ENCODE measurements at places on chromosomes 6 and 20. TPM values are rescaled to one million over a fixed set of nuclear protein-coding genes. Genes with fewer than 3 reads are reported as not detected.

- no peak for DNase-seq
Observed at GRCh38 chr20:53128004-53128403, 155.8 kb downstream of the TSHZ2 start.

The CALHM4 gene
- total RNA-seq: not detected

- no peak for DNase-seq
Observed at GRCh38 chr6:105546754-105547153, 143.9 kb upstream of the PREP start.

The CDS2 gene
- total RNA-seq: 26.9 TPM

The AGPAT4 gene
- 2.7 TPM for total RNA-seq

DNA sequence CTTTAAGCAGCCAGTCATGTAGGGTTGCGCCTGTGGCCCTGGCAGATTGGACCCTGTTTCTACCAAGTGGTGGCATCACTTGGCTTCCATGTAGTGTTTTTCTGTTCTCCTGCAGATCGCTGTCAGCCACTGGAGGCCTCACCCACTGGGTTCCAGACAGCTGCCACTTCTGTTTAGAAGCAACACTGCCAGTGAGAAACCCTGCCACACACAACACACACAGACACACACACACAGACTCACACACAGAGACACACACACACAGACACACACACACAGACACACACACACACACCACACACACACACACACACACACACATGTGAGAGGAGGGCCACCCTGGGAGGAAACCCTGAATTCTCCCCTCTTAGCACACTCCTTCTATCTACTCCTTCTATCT is 51.8 kb downstream of the UTRN start:
- no peak for DNase-seq

DNA sequence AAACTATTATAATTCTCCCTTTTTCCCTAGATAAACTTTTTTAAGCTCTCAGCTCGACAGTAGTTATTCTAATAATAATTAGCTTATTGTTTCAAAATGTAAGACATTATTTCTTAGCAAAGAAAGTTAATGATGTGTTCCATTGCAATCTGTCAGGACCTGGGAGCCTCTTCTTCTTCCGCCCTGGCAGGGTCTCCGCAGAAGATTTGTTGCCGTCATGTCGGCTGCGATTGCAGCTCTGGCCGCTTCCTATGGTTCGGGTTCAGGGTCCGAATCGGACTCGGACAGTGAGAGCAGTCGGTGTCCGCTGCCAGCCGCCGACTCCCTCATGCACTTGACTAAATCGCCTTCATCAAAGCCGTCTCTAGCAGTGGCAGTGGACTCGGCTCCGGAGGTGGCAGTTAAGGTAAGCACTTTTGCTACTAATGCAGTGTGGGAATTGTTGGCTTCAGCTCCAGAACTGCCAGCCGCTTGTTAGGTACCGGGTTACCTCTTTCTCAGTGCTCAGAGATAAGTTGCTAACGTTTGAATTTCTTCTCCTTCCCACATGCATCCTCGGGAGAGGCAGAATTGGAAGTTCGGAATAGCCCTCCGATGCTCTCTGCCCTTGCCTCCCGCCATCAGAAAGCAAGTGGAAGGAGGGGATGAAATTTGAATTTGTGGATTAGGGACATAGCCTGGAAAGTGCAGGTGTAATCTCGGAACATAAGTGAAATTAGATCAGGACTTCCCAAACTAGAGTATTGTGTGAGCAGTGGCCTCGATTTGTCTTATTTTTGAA is at the start of gene CDC40:
Gene CDC40, plus strand, starts transcription at position 200 of the 781 bp plus-strand sequence. Its CDS starts 18 bp downstream, at position 218.
- peak; percentile 59 for DNase-seq

DNA sequence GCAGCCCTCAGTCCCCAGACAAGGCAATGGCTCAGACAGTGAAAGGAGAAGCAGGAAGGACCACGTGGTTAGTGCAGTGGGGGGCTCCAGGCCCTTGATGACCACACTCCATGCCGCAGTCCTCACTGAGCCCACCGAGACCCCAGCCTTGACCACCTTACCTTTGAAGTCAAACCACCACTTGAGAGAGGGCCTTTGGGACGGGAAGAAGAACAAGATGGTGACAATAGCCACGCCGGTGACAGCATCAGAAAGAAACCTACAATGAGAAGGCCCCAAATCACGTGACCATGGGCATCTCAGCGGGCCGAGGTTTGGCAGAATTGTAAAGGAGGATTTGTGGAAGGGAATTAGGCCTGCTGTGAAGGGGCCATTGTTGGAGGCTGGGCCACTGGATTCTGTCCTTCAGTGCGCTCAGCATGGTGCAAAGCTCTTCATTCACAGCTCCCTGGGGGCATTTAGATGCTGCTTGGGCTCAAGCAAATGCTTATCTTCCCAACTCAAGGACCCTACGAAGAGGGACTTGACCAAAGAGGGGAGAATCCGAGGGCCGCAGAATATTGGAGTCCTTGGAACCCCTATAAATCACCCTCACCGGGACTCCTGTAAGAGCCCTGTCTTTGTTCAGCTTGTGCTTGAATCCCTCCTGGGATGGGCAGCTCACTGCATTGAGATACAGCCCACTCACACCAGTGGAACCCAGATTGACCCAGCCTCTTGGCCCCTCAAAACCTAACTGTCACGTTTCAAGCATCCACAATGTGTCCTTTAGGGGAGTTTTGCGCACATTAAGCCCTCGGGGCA is 33.2 kb upstream of the OCSTAMP start:
- no peak for DNase-seq

- no peak for DNase-seq
Observed at GRCh38 chr6:11396860-11397259, 140.7 kb upstream of the TMEM170B start.

DNA sequence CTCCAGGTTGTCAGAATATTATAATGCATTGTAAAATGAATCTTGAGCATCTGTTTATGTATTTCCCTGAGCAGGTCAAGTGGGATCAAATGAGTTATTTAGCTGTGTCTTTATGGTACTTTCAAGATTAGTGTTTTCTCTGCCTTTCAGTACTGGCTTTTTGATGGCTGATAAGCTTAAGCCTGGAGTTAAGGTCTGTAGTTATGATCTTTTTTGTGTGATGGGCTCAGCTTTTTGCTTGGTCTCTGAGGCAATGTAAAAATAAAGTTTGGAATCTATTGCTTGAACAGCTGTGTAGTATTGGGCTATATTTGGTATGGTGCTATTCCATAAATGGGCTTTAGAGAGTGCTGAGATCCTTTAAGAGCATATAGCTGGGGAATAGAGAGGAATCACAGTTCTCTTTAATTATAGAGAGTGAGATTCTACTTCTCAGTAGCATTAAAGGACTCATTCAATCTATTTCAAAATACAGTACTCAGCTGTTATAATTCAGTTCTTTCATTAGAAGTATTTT is 40.7 kb downstream of the ZNF451 start:
- no peak for DNase-seq

The PKHD1 gene
- 0.16 TPM for total RNA-seq

- DNase-seq: no peak
Observed at GRCh38 chr20:1474817-1475603, 8.4 kb upstream of the NSFL1C start.

DNA sequence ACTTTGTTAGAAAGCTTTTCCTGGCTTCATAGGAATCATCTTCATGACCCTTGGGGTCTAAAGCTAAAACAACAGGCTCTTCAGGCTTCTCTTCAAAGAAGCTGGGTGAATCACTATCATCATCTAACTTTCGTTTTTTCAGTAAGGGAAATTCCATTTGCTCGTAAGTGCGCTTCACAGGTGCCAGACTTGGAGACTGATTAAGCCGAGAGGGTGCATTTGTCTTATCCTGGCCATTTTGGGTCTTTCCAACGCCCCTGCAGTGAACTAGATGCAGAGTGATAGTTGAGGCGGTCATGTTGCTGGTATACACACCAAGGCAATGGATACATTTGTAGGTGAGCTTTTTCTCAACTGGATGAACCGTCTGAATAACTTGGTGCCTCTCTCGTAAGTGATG is 38.8 kb downstream of the ADNP start:
- DNase-seq: no peak

GRCh38 chr6:6522709-6523108 is 65.8 kb upstream of the LY86 start:
- DNase-seq: no peak

DNA sequence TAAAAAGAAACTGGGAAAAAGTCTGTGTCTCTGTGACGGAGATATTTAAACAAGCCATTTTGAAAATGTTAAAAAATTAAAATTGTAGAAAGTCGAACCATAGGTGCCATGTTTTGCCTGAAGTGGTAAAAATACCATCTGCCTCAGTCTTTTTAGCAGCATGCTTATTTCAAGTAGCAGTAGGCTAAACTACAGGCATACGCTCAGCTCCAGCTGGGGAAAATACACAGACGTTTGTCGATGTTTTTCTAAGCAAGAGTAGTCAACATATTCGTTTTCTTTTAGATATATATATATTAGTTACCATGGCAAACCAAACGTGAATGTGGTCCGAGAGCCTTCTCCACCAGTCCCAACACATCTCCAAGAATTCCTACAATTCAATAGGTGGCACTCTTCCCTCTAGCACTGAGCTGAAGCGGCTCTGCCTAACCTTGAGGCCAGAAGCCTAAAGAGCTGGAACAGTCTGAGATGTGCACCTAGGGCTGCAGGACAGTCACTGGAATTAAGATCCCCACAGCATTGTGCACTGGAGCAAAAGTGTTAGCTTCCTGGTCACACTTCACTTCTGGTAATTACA is 70.2 kb upstream of the BEND3 start:
- DNase-seq: no peak

The PRSS16 gene
- 34.5 TPM for total RNA-seq

The CBLN4 gene
- not detected for total RNA-seq

Data from transverse colon (tissue), 4 donors.